ENCODE measurements at places on chromosomes 16 and 17.
A peak's percentile ranks its signal among the peaks of the same experiment; 100 is the strongest.

DNA sequence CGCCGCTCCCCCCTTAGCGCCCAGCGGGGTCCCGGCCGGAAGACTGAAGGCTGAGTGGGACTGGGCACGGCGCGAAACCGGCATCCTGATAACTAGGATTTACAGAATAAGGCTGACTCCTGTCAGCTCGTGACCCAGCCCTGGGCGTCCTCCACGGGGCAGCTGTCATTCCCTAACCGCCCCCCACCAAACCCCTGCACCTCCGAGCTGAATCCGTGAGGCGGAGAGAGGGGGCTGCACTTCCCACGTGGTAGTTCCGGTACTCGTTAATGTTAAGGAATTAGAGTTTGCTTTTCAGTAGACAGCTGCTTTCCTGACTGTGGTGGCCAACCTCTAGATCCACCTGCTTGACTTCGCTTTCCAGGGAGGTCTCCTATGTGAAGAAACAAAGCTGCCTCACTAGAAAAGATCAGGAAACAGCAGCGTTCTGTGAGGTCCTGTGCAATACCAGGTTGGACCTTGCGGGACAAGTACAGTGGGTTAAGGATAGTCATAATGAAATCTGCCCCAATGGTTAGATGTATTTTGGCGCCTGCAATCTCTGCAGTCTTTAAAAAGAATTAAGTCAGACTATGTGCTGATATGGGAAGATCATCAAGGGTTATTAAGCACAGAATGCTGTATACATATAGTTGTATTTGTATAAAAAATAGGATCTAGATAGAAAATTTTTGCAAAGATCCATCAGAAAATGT is 1.1 kb upstream of the WBP2 start:
- no peak for DNase-seq

DNA sequence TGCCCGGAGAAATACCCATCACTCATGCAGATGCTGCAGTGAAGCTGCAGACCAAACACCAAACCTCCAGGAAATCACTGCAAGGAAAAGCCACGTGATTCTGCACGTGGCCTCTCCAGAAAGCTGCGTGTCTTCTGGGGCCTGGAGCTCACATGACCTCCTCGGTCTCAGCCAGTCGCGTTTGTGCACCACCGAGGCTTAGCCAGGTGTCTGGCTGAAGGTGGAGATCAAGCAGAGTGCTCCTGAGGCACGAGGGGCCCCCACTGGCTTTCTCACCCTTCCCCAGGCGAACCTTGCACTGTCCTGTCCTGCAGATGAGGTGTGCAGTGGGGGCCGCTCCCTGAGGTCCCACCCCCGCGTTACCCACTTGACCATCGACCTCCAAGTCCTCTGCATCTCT is 257.3 kb downstream of the RBFOX3 start:
- DNase-seq: no peak

DNA sequence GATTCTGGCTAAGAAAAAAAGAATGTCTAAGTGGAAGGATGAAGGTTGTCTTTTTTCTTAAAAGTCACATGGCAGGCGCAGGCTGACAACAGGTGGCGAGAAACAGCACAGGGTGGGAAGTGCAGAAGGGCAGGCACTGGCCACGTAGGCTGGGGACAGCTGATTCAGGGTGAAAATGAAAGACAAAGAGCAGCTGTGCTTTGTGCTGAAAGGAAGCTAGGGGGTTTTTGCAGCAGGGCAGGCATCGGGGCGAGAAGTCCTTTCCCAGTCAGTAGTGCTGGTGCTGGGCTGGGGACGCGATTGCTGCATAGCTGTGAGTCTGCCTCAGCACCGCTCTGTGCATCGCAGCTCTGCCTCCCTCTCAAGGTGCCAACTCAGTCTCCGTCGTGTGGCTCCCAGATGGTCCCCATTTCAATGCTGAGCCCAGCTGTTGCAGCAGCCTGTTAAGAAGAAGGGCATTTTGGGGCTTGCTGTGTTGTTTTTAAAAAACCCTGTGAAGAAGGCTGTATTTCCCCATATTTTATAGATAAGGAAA is 183.1 kb upstream of the CCL2 start:
- no peak for DNase-seq

- DNase-seq: no peak
Measured at GRCh38 chr16:8168016-8168415, 422.3 kb downstream of the TMEM114 start.

DNA sequence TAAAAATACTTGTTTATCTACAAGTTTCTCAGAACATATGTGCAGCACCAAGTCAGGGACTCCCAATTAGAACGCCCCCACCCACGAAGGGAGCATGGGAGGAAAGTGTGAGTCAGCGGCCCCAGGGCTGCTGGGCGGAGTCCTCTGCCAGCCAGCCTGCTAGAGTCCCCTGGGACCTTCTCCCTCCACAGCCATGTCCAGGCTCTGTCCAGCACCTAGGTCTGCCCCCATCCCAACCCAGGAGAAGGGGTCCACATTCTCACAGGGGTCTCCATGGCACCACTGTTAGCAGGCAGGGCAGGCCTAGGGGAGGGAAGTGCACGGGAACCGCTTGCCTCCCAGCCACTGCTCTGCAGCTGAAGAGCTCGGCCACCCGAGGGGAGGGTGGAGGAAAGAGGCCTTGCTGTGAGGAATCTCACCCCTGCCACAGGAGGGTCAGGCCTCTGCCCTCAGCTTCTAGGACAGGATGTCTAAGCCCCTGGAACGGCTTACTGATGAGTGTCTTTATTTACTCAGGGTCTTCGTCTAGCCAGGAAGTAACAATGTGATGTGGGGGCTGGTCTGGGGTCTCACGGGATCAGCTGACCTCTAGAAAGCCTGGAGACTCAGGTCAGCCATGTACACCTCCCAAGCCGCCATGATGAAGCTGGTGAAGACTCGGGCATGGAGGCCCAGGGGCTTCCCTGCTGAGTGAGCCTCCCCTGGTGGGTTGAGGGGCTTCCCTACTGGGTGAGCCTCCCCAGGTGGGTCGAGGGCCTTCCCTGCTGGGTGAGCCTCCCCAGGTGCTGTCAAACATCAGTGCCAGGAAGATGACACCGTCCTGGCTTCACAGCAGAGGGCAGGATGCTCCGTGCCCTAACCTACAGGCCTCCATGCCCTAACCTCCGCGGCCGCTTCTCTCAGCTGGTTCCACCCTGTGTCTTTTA is 190.3 kb downstream of the RBFOX3 start:
- no peak for DNase-seq

- DNase-seq: no peak
Measured at GRCh38 chr17:28904800-28905199, 1.9 kb upstream of the DHRS13 start.

DNA sequence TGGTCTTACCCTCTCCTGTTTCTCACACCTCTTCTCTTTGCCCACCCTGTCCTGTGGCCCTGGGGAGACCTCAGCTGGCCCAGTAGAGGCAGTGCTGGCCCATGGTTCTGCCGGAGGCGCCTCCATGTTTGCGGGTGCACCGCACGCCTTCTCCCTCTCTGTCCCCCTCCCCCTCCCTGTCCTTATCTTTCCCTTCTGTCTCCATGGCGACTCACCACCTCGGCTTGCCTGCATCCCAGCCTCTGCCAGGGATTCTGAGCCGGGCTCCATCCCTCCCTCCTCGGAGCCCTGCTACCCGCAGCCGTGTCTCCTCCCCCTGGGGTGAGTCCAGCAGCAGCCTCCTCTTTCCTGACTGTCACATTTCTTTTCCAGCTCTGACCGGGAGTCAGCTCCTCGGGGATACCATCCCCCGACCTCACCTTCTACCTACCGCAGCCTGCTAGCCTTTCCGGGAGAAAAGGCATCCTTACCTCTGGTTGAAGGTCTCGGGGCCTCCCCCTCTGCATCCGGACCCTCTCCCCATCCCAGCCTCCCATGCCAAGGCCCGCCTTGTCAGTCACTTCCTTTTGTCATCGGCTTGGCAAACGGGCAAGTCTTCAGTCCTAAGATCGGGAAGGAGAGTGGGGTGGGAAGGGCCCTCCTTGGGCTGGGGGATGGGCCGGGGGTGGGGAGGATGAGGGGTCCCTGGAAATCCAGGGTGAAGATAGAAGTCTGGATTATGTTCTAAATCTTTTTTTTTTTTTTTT is at the start of gene RNF112:
Gene RNF112, plus strand, starts transcription at position 358 of the 746 bp plus-strand sequence. Its CDS starts 177 bp downstream, at position 535.
- DNase-seq: no peak

GRCh38 chr17:66548659-66549310 is 246.4 kb downstream of the PRKCA start:
- no peak for DNase-seq

- no peak for DNase-seq
Measured at GRCh38 chr16:55204069-55204468, 119.9 kb upstream of the IRX6 start.

- DNase-seq: no peak
Measured at GRCh38 chr16:87404764-87405625, 12.9 kb downstream of the MAP1LC3B start.

DNA sequence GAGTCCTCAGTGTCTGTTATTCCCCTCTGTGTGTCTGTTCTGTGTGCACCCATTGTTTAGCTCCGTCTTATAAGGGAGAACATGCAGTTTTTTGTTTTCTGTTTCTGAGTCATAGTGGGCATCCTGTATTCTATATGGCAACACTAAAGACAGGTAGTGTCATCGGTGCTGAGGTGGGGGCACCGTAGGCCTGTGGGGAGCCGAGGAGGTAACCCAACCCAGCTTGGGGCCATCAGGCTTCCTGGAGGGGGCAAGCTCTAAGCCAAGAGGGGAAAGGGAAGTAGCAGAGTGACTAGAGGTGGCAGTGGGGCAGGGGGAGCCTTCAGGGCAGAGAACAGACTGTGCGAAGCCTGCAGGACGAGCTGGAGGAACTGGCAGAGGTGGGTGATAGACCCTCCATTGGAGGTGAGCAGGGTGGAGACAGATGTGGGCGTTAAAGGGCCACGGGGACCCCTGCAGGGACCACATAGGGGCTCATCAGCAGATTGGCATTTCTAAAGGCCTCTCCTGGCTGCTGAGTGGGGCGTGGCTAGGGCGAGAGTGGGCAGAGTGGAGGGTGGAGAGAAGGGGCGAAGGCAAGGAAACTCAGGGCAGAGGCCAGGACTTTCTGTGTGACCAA is 36.5 kb downstream of the CPNE2 start:
- peak; percentile 47 for DNase-seq

DNA sequence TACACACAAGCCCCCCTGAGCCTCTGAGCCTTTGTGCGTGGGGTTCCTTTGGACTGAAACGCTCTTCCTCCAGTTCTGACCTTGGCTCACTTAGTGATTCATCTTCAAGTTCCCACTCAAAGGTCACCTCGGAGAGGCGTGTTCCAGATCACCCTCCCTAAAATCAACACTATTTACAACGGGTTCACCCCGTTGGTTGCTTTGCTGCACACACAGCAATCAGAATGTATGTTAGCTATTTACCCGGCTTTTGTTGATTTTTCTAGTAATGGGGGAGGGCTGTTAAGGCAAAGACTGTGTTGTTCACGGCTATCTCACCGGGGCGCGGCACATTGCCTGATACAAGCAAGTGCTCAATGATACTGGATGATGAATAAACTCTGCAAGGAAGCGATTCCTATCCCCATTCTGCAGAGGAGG is 977 bp downstream of the NAGPA start:
- DNase-seq: no peak

- DNase-seq: no peak
Measured at GRCh38 chr16:48629016-48629415, 19.0 kb upstream of the N4BP1 start.

DNA sequence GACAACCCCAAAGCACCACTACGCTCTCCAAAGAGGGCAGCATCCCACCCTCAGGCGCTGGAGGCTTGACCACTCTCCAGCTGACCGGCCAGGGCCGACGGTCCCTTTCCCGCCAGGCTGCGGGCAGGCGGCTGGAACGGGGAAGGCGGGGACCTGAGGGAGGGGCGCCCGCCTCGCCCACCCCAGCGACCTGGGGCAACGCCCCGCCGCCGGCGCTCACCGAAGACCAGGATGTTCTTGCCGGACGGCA is 431 bp downstream of the DYNC1LI2 start:
- no peak for DNase-seq

GRCh38 chr17:57035971-57036481 is 49.0 kb upstream of the AKAP1 start:
- no peak for DNase-seq

DNA sequence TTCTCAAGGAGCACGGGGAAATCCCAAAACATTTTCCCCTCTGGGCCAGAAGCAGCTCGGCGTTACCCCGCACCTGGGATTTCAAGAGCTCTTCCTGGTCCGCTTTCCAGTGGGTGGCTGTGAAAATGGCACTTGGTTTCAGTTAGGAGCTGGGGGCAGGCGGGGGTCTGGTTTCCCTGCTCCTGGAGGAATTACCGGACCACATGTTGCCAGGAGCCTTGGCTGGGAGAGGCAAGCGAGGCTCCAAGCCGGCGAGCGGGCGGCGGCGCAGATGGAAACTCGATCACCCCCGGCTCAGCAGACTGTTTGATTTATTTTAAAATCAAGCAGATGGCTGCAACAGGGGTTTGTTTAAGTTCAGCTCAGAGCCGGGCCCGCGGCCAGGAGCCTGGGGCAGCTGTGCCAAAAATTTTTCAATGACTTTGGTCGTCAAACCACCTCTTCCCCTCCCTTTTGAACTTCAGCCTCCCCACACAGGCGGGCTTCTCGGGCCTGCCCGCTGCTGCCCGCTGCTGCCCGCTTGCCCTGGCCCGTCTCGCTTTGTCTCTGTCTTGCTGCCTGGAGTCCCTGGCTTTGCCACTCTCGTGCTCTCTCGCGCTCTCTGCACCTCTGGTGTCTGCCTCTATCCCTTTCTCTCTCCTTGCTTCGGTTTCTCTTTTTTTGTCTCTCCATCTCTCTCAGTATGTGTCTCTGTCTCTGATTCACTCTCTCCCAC is 108.0 kb upstream of the CIBAR2 start:
- DNase-seq: no peak

DNA sequence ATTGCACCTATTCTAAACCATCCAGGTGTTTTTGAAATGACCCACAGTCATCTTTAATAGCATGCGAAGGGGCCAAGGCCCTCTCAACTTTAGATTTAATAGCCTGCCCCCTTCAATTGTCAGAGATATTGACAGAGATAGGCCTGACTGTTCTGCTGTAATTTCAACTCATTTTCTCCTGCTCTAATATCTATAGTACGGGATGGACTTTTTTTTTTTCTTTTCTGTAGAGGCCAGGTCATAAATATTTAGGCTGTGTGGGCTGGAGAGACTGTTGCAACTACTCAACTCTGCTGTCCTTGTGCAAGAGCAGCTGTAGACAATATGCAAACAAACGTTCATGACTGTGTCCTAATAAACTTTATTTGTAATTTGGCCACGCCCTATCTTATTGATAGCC is 24.7 kb upstream of the KRT20 start:
- DNase-seq: no peak

DNA sequence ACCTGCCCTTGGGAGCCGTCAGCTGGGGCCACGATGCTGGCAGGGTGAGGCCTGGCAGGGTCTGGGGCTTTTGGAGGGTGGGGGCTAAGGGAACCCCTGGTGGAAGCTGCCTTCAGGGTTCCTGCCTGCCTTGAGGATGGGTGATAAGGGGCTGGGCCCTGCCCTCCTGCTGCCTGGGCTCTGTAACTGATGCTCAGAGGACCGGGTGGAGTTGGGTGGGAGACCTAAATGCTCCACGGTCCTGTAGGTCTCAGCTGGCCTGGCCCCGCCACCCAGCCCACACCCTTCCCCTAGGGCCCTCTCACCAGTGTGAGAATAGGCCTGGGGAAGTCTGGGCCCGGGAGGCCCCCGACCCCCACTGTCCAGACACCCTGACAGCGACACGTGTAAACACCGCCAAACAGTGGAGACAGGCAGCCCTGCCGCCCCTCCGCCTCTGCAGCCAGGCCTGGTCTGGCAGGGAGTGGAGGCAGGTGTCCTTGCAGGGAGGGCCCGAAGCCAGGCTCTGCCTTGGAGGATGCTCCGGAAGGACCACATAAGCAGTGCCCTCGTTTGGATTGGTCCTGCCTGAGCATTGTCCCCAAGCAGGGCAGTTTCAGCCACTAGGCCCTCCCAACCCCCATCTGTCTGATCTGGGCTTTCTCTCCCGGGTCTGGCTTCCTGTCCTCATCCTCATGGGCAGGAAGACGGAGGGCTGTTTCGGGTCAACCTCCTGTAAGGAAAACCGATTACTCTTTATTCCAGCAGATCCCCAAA is 6.5 kb upstream of the BAHCC1 start:
- DNase-seq: no peak

GRCh38 chr16:75193265-75193650 is 13.7 kb downstream of the CTRB2 start:
- DNase-seq: no peak

Measured in CD4-positive, alpha-beta T cell treated with Interleukin-15 for 1 hour (primary cell).